Panc1 (cell line): ENCODE measurements at places on chromosomes 7 and 10. TPM values are rescaled to one million over a fixed set of nuclear protein-coding genes. Genes with fewer than 3 reads are reported as not detected.

Gene PLCE1
- total RNA-seq: 39.7 TPM

Gene OR2A12
- total RNA-seq: not detected

Gene EVX1
- 0.10 TPM for total RNA-seq

Gene ANXA8
- total RNA-seq: 0.72 TPM

GRCh38 chr7:140723006-140723405 is 26.5 kb downstream of the NDUFB2 start:
- no peak for DNase-seq

DNA sequence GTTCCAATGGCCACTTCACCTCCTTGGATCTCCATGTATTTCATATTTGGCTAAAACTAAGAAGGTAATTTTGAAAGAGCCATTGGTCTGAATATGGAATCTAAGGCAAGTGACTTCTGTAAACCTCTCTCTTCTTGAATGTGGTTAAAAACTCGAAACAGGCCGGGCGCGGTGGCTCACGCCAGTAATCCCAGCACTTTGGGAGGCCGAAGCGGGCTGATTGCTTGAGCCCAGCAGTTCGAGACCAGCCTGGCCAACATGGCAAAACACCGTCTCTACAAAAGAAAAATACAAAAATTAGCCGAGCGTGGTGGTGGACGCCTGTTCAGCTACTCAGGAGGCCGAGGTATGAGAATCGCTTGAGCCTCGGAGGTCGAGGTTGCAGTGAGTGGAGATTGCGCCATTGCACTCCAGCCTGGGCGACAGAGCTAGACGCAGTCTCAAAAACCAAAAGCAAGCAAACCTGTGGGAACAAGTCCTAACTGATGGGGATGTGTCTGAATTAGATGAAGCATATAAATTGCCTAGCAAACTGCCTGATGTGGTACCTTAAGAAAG is 2.2 kb downstream of the LANCL2 start:
- no peak for DNase-seq

DNA sequence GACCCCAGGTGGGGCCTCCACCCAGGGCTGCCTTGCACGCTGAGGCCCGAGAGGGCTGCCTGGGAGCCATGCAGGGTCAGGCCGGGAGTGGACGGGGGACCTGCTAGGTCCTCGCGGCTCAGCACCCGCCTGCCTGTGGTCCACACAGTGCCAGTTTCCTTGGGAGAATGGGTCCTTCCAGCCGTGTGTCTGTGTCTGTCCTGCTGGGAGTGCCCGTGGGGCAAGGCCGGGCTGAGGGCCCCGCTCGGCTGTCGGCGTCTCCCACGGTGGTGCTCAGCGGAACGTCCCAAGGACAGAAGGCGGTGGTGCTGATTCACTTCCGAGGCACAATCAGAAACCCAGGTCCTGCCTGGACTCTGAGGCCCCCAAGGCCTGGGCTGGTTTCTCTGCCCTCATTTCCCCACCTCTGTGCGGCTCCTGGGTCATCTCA is 23.2 kb upstream of the GTPBP4 start:
- DNase-seq: no peak

- no peak for DNase-seq
These were observed 573.0 kb upstream of the IGFBP3 start for GRCh38 chr7:46494028-46494427.

DNA sequence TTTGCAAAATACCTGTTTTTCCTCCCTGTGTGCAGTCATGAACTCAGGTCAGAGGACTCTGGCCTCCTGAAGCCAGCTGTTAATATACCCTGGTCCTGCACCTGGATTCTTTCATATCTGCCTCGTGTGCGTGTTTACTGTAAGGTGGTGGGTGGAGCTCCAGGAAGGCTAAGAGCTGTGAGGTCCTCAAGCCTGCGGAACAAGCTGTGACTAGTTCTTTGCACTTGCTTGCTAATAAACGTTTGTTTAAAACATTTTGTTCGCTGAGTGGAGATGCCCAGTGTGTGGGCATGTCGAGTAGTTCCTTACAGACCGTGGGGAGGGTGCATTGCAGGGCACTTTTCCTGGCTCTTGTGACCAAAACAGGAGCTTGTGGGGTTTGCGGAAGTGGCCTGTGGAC is 139.0 kb downstream of the DOCK1 start:
- no peak for DNase-seq

- DNase-seq: no peak
These were observed 104.1 kb downstream of the PHF14 start for GRCh38 chr7:11077816-11078215.

DNA sequence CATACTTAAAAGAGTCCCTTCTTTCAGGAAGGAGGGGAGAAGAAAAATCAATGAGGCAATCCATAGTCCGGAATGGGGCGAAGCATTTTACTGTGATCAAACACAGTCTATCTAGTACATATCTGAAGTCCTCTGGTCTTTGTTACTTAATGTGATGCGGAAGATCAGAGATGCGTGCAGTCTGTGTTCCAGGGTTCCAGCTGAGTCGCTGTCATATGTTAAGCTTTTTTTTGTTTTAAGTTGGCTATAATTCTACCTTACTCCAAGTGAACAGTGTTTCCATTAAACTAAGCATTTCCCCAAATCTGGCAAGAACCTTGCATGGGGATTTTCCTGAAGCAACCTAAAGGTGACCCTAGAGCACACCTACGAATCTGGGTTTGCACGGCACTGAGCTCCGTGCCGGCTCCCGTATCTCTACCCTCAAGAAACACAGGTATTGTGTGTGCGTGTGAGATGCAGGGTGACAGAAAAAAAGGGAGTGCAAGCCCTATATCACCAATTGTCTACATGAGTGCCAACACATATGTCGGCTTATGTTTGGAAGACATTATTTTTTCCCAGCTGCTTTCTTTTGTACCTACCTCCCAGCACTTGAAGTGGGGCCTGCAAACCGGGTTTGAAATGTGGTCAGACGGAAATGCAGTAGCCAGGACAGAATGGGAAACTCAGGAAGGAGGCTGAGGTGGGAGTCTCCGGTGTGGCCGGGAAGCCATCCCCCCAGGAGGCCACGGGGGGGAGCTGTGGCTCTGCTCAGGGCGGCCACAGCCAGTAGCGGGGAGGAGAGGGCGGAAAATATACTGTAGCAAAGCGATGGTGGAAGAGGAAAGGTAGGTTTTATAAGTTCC is 435.8 kb upstream of the MGMT start:
- peak; percentile 18 for DNase-seq

DNA sequence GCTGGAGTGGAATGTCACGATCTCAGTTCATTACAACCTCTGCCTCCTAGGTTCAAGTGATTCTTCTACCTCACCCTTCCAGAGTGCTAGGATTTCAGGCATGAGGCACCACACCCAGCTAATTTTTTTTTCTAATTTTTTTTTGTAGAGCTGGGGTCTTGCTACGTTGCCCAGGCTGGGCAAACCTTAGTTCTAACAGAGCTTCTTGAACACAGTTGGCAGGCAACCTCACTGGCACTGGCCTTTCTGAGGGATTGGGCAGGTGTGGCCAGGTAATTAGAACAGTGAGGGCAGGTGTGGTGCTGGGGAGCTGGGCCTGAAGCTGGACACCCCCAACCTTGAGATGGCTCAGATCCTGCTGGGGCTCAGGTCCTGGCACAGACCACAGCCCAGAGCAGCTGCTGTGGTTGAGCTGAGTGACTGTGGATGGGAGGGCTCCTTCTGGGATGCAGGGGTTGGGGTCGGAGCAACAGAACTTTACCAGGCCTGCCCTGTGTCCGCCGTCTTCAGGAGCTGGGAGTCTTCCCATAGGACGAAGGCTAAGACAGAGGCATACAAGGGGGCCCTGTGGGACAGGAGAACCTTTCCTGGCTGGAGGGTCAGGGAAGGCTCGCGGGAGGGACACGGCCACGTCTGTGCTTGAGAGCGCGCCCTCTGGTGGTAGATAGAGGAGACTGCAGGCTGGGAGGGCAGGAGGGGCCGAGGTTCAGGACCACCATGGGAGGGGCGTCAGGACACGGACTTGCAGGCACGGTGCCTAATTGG is 48.2 kb downstream of the COL26A1 start:
- no peak for DNase-seq
